ENCODE measurements at places on chromosomes 2 and 18.

DNA sequence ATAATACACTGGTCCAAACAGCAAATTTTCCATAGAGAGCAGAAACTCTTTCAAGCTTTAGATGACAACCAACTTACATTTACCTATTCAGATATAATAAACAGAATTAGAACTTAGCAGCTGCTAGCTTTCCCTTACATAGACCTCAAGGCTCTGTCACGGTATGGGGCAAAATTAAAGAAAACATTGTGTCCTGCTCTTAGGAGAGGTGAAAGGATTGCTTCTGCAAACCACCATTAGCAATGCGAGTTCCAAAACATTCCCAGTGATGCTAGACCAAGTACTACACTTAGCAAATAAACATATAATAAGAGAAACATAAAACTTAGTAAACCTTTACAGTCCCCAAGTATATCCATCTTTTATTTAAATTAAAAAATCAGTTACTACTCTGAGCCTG is 183.3 kb downstream of the CAMKMT start:
- DNase-seq: no peak

DNA sequence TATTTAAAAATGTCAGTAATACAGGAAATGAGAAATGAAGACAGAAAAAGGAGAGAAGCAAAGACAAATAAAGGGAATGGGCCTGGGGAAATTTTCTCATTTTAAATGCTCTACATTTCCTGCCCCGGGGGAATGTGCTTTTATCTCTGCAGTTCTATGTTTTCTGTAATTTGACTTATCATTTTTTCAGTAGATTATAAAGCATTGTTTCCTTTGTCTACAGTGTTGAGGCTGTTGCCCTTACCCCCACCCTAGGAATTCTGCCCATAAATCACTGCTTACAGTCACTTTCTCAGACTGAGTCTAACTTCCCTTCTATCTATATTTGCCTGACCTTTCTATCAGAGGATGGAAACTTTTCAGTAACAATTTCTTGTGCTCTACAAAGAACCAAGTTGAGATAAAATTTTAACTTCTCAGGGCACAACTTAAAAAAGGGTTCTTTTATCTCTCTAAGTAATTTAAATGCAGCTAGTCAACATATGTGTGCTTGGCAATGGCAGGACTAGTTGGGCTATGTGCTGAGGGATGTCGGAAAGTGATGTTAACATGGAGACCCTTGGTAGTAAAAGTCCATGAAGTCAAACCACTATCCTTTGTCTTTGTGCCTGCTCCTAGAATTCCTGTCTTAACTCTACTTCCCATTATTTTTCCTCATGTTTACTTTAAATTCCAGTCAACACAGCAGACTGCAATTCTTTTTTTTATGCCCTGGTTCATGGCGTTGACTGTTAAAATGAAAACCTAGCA is 146.5 kb upstream of the MMADHC start:
- DNase-seq: peak; percentile 74

GRCh38 chr18:44786257-44786656 is 105.6 kb downstream of the SETBP1 start:
- DNase-seq: no peak

- peak; percentile 78 for DNase-seq
Measured at GRCh38 chr2:51717312-51717711, 685.4 kb upstream of the NRXN1 start.

DNA sequence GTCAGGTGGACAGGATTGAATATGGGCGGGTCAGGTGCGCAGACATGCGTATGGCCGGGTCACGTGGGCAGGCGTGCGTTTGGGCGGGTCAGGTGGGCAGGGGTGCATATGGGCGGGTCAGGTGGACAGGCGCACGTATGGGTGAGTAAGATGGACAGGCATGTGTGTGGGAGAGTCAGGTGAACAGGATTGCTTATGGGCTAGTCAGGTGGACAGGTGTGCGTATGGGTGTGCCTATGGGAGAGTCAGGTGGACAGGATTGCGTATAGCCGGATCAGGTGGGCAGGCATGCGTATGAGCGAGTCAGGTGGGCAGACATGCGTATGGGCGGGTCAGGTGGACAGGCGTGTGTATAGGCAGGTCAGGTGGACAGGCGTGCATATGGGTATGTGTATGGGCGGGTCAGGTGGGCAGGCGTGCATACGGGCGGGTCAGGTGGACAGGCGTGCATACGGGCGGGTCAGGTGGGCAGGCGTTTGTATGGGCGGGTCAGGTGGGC is 30.3 kb upstream of the KLF11 start:
- DNase-seq: no peak

DNA sequence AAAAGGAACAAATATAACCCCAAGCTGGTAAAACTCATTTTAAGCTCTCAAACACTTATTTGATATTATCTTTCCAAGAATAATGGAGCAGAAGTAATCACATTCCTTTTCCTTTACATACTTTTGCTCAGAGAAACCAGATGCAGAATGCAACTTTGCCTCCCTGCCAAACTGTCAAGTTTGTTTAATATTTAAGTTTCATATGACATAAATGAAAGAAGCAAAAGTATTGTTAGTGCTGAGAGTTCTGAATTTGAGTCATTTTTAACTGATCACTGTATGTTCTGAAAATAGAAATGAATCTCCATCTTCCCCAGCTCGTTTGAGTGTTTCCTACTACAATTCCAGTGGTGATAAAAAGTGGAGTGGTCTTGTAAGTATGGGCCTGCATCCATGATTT is 423.4 kb downstream of the PID1 start:
- DNase-seq: peak; percentile 11

DNA sequence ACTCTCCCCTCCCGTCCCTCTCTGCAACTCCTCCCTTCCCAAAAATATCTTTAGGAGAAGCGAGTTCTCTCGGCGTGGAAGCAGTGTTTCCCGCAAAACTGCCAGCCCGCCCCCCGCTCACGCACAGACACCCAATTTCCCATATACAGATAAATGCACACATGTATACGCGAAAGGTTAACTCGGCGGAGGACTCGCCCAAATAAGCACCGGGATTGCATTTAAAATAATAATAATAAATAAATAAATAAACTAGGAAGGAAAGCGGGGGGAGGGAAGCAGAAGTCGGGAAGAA is 70.0 kb upstream of the PSMD14 start:
- no peak for DNase-seq

DNA sequence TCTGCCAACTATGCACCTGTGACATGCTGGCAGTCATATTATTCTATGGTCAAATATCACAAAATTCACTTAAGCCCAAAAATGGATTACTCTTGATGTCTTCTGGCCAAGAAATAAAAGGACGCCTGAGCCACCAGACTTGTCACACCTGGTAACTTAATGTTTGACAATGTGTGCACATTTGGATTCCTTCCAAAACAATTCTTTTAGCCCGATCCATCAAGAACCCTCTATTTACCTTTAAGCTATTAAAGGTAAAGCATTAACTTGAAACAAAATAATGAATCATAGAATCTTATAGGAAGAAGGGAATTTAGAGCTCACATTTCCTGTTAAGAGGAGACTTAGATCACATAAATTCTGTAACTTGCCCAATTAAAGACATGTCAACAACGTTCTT is 46.5 kb upstream of the NFU1 start:
- no peak for DNase-seq

DNA sequence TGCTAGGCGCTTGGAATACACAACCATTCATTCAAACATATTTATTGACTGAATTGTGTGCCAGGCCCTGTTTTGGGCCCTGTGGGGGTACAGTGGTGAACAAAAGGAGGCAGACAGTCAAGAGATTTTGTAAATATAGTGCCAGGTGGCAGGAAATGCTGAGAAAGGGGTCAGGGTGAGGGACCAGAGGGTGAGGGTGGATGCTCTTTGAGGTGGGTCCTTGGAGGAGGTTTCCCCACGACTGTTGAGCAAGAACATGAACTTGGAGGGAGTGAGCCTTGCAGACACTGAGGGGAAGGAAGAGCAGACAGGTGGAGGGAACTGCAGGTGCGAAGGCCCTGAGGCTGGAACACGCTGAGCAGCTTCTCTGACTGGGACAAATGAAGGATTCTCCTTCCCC is 40.7 kb downstream of the ODC1 start:
- no peak for DNase-seq

GRCh38 chr18:54939361-54939917 is 19.8 kb downstream of the CCDC68 start:
- no peak for DNase-seq

DNA sequence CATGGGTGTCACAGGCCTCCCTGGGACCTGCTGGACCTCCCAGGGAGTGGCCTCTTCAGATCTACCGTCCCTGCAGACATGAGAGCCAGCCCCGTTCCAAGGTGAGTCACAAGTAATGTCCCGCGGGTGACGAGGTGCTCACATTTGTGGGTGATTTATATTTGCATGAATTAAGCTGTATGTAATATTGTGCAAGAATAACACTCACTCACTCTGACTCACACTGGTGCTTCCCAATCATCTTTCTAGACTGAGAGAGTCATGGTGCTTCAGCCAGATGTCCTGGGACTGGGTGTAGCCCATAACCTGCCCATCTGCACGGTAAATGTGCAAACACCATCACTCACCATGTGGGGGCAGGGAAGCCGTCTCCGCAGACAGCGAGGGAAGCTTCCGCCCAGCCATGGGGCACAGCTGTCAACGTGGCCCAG is 347.5 kb upstream of the SALL3 start:
- no peak for DNase-seq

- peak; percentile 72 for DNase-seq
Measured at GRCh38 chr2:74867841-74868658, 34.1 kb downstream of the HK2 start.

GRCh38 chr2:216724190-216724589 is 28.8 kb upstream of the IGFBP5 start:
- DNase-seq: no peak

- DNase-seq: no peak
Measured at GRCh38 chr2:60413069-60413813, 140.2 kb downstream of the BCL11A start.

- DNase-seq: no peak
Measured at GRCh38 chr2:49416252-49416651, 261.9 kb upstream of the FSHR start.

DNA sequence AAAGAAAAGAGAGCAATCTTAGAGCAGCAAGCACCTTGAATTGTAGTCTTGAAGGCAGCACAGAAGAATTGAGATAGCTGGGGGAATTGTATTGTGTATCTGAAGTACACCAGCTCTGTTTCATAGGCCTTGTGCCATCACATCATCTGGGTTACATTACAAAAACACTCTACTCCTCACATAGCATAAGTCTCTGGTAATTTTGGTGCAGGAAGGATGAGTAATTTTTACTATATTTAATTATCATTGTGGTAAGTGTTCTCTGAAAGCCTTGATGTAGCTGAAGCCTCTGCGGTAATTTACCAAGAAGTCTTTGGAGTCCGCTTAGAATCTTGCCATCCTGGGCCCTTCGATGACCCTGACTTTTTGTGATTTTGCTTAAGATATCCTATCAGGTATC is 291.1 kb downstream of the ARHGAP15 start:
- peak; percentile 17 for DNase-seq

GRCh38 chr18:46939337-46939963 is 22.0 kb downstream of the KATNAL2 start:
- peak; percentile 35 for DNase-seq

DNA sequence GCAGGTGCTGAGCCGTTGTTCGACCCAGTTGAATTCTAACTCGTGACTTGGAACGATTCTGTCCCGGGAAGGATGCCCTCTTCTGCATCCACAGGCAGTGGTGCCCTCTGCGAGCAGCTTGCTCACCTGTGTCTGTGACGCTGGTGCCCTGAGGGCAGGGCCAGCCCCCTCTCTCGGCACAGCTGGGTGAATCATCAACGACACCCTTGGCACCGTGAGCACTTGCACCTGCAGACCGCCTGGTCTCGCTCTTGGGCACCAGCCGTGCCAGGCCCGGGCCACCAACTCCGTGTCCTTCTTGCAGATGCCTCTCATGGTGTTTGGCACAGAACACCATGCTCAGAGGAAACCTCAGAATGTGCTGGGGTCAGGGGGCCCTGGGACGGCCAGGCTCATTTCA is 75.0 kb downstream of the SLC66A2 start:
- DNase-seq: no peak

DNA sequence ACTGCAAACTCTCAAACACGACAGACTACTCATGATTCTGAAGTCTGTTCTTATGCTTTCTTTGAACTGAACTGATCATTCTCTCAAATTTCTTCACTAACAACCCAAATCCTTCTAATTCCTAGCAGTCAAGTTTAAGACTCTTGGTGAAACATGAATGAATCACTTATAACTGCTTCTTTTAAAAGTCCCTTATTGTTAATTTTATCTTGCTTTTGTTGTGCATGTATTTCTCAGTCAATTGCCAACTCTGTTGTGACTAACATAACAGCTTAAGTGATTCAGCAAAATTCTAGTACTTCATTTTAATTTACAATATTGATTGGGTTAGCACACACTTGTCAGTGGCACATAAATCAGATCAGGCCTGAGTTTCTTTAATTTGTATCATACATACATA is 357.0 kb upstream of the FSIP2 start:
- no peak for DNase-seq

DNA sequence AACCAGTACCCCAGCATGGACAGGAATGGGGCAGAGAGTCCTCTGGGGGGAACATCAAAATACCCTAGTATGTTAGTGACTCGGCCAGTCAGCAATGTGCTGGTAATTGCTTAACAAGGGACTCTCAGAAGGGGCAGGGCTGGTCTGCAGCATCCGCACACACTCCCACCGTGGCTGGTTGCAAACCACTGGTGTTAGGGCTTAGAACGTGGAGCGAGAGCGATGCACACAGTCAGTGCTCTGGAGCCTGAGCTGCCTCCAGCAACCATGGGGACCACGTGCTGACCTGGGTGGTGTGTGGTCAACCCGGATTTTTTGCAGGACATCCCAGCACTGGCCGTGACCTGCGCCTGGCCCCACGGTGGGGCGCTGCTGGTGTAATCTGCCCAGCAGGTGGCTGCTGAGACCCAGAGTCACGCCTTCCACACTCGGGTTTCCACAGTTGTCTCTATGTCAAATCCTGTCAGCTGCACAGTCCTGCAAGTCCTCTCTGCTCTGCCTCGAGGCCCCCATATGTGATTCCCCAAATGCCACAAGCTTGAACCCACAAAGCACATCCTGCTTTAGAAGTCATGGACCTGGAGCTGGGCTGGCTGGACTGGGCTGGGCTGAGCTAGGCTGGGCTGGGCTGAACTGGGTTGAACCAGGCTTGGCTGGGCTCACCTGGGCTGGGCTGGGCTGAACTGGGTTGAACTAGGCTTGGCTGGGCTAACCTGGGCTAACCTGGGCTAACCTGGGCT is 50.6 kb upstream of the GPC1 start:
- peak; percentile 23 for DNase-seq

DNA sequence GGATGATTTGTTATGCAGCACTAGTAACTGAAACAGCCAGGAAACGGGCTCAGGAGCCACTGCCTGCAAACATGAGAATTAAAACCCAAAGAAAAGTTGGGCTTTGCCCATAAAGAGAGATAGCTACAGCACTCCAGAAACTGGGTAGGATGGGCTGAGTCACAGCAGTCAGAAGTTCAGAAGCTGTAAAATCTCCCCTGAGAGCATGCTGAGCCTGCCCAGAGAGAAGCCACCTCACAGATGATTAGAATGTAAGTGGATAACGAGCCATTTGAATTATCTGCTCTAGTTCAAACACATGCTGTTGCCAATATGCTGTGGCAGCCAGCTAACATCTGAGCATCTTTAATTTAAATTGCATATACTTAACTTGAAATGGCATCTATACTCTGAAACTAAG is 388.1 kb upstream of the ACVR2A start:
- DNase-seq: peak; percentile 9

- DNase-seq: peak; percentile 37
Measured at GRCh38 chr2:237310515-237311114, 103.3 kb downstream of the COL6A3 start.

Measured in fibroblast of skin of scalp (primary cell).